ENCODE measurements at places on chromosomes 5 and 9.

- DNase-seq, result no peak
These were observed 99.6 kb upstream of the SPEF2 start for GRCh38 chr5:35518104-35518503.

- DNase-seq, result no peak
These were observed 35.8 kb downstream of the PPIC start for GRCh38 chr5:123000731-123001130.

DNA sequence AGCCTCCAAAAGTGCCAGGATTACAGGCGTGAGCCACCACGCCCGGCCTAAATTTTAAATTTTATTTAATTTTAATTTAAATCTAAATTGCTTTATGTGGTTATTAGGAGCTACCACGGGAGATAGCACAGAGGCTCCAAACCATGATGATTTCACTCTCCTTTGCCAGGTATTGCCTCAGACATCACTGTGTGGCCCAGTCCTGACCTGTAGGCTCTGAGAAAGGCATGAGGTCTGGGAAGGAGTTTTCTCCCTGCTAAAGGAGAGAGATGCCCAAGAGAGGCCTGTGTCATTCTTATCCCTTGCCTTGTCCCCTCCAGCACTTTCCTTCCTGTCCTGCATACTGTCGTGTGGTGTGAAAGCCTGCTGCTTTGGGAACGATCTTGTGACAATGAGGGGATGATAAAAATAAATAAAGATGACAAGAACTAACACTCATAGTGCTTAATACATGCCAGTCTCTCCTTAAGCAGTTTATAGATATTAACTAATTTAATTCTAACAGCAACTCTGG is 37.0 kb upstream of the BASP1 start:
- DNase-seq, result no peak

DNA sequence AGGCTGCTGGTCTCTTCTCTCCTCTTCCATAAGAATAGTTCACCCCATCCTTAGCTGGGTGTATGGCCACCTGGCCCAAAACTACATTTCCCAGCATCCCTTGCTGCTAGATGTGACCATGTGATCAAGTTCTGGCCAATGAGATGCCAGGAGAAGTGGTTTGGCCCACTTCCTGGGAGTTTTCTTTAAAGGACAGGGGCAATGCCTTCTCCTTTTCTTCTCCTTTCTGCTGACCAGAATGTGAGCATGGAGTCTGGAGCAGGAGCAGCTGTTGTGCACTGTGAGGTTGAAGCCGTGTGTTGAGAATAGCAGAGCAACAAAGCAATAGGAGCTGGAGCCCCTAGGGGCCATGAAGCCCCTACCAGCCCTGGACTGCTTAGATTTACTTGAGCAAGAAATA is 36.8 kb downstream of the C9orf50 start:
- peak; percentile 44 for DNase-seq

- DNase-seq, result no peak
These were observed 62.9 kb downstream of the TMEM232 start for GRCh38 chr5:110663525-110663924.

DNA sequence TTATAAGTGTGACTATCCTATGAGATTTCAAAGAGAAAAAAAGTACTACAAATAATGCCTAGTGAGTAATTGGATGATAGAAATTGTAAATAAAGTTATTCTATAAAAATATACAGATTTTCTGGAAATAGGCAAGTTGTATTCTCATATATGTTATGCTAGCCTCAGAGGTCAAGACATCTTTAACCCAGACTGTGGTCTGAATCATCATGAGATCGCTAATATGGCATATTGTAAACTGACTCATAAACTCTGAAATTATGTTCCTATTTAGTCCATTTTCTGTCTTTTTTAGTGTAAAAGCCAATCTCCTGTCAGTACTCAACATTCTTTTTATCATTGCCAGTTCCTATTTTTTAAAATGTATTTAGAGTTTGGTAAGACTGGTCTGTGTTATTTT is 14.2 kb downstream of the LOX start:
- no peak for DNase-seq

DNA sequence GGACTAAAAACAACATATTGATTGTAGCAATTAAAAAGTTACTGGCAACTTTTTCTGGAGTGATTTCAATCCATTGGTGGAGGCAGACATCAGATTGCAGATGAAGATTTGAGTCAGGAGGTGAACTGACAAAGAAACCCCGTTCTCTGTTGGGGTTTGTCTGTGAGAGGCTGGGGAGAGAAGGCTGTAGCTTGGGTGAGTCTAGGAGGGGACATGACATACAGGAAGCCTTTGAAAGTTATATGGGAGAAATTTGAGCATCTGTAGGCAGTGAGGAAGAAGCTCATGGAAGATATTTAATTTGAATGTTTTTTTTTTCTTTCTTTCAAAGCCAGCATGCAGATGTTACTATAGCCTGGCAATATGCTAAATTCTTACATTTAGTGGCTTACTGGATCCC is 26.0 kb downstream of the KDM4C start:
- no peak for DNase-seq

GRCh38 chr5:61050292-61050691 is 105.3 kb downstream of the NDUFAF2 start:
- DNase-seq, result no peak

All from stimulated activated CD4-positive, alpha-beta T cell treated with anti-CD3 and anti-CD28 coated beads, Interleukin-4, amount 100 ng/mL, for 1 hour (primary cell).